ENCODE measurements at places on chromosomes 5 and 9.

GRCh38 chr5:120039111-120039510, 409.8 kb downstream of the FAM170A start:
- no peak for DNase-seq

GRCh38 chr5:136517755-136518154, 152.4 kb upstream of the TRPC7 start:
- DNase-seq: no peak

GRCh38 chr9:35515766-35516165, 25.9 kb downstream of the RUSC2 start:
- DNase-seq: no peak

- DNase-seq: peak; percentile 74
These were observed 807 bp upstream of the PLGRKT start for GRCh38 chr9:5438301-5439162.

- DNase-seq: no peak
These were observed 128.9 kb downstream of the LRRC70 start for GRCh38 chr5:62707563-62707962.

DNA sequence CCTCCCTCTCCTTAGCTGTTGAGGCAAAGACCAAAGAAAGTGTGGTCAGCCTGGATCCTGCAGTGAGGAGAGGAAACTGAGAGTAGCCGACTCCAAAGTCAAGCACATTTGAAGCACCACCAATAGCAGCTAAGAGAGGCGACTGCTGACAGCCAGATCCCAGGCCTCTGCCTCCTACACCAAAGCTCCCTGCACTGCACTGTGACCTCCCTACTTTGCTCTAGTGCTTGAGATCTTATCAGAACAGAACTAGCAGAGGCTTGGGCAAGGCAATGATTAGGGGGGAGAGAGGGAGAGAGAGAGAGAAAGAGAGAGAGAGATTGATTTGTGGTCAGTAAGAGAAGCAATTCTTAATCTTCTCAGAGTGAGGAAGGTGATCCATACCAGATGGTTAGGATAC, 216.3 kb downstream of the CDK5RAP2 start:
- DNase-seq: no peak

- no peak for DNase-seq
These were observed 5.9 kb downstream of the ABCA2 start for GRCh38 chr9:137021979-137022661.

DNA sequence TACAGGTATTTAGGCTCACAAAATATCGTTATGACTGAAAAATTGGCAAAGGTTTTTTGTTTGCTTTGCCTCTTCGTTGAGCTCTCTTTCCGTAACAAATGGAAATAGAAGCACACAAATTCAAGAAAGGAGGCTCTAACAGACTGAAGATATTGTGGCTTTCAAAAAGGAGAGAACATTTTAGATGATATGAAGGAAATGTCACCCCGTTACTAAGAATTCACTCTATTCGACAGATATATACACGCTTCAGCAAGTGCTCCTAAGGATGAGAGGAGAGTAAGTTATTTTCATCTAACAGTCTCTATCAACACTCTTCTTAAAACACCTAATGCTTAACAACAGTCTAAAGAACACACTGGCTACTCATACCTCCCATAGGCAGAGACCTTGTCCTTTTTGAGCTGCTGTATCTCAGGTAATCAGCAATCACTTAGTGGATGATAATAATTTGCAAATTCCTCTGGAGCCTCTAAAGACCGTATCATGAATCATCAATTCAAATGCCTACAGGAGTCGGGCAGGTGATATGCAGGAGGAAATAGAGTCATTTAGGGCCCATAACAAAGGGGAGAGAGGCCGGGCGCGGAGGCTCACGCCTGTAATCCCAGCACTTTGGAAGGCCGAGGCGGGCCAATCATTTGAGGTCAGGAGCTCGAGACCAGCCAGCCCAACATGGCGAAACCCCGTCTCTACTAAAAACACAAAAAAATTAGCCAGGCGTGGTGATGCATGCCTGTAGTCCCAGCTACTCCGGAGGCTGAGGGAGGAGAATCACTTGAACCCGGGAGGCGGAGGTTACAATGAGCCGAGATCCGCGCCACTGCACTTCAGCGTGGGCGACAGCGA, 1.4 kb upstream of the HSDL2 start:
- no peak for DNase-seq

DNA sequence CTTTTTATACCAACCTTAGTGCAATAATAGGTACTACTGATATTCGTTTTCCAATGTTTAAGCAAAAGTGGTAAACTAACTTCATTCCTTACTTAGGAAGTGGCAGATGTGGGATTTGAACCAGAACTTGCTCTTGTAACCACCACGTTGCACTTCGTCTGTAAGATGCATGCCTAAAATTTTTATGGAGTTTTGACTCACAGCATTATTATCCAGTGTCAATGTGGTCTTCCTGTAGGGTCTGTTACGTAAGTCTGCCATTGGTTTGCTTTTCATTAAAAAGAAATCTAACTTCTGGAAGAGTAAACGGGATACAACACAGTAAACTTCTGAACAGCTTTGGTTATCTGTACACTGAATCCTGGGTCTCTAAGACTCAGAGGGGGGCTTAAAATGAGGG, 521.0 kb upstream of the WWC1 start:
- no peak for DNase-seq

- no peak for DNase-seq
These were observed 890.0 kb upstream of the NUDT12 start for GRCh38 chr5:104452550-104452949.

DNA sequence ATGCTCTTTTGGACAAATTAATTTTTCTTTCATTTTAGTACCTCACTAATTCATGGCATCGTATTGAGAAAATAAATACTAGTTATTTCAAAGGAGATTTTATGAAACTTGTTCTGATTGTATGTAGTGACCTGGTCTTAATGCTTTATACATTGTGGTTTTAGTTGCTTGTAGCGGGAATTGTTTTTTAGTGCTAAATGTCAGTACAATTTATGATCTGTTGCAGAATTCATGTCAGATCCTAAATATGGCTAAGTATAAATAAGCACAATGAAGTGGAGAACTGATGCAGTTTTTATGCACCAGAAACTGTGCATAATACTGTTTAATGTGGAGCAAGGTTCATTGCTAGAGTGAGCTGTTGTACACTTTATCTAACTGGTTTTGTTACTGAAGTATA, 308.8 kb downstream of the PJA2 start:
- DNase-seq: no peak

DNA sequence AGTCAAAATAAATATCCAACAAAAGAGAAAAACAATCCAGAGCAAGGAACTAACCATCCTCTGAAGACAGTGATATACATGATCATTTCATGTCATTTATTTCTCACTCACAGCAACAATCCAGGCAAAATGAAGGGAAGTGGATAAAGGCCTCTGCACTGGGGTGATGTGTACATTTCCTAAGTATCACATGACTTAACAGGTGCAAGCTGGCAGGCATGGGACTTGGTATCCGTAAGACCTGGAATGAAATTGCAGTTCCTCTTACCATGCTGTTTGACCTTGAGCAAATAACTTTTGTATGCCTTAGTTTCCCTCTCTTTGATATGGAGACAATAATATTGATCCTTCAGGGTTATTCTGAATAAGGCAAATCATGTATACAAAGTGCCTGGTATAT, 77.6 kb downstream of the PRLR start:
- DNase-seq: no peak

DNA sequence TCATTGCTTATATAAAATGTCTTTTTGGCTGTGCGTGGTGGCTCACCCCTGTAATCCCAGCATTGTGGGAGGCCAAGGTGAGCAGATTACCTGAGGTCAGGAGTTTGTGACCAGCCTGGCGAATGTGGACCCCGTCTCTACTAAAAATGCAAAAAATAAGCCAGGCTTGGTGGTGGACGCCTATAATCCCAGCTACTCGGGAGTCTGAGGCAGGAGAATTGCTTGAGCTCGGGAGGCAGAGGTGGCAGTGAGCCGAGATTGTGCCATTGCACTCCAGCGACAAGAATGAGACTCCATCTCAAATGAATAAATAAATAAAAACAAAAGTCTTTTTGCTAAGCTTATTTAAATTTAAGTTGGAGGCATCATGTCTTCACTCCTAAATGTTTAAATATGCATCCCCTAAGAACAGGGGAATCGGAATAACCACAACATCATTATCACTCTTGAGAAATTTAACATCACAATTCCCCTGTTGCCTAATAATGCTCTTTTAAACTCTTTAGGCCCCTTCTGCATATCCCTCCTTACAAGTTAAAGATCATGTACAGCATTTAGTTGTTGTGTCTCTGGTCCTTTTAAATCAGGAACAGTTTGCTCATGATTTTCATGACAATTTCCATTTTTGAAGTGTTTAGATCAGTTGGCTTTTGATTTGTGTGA, 72.8 kb downstream of the ERBIN start:
- no peak for DNase-seq

- DNase-seq: no peak
These were observed 77.3 kb upstream of the RPS23 start for GRCh38 chr5:82355496-82355895.

DNA sequence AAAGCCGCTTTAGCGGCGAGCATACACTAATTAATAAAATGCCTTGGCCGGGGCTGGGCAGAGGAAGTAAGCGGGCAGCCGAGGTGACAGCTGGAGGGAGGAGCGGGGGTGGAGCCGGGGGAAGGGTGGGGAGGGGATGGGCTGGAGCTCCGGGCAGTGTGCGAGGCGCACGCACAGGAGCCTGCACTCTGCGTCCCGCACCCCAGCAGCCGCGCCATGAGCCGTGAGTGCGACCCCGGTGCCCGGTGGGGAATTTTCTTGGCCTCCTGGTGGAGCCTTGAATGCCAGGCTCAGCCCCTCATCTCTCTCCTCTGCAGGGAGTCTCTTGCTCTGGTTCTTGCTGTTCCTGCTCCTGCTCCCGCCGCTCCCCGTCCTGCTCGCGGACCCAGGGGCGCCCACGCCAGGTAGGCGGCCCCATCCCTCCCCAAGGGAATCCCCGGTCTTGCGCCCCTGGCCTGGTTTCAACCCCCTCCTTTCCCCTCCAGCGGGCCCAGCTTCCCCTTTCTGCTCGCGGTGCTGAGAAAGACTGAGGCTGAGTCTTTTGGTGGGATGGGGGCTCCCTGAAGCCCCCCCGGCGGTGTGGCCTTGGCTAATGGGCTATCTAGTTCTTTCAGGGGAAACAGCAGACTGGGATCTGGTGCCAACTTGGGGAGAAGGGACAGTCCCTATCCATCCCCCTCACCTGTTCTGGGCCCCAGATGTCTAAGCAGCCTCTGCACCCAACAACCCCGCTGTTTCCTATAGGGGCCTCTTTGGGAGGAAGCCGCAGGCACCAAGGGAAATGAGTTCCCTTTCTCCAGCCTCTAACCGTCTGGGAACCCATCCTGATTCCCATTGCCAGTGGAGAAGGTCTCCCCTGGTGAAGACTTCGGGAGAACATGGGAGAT, at the start of gene PTGS1:
TSS of gene PTGS1 (plus strand) at position 156 of the 887 bp plus-strand sequence. CDS start at position 217, 61 bp downstream.
- DNase-seq: no peak

- no peak for DNase-seq
These were observed 76.9 kb downstream of the RGS3 start for GRCh38 chr9:113540466-113540865.

DNA sequence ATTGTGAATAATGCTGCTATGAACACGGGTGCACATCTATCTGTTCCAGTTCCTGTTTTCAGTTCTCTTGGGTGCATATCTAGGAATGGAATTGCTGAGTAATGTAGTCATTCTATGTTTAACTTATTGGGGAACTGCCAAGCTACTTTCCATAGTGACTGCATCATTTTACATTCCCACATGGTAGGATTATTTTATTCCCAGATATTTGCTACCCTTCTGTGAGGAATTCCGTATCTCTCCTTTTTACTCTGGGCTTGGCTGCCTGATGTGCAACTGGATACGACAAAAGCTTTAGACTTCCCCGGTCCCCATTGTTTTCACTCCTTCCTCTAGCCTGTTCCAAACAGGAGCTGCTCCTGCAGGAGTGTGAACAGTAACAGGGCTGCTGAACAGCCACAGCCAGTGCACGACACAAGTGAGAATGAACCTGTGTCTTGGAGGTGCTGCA, 7.2 kb downstream of the TAS2R1 start:
- no peak for DNase-seq

- no peak for DNase-seq
These were observed 6.1 kb upstream of the RNF183 start for GRCh38 chr9:113309204-113309813.

DNA sequence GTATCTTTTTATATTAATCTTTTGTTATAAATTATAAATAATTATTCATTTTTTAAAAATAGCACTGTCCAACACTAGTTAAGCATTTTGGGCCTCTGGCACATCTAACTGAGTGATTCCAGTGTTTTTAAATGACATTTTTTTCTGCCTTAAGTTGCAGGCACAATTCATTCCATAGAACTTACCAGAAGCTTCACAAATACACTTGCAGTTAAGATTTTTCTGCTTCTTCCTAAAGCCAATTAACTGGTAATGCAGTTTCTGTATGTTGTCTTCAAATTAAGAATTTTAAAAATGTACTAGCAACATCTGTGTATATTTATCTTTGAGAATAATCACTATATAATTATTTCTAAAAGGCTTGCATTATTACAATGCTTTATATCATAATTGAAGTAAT, 11.2 kb upstream of the NFIB start:
- DNase-seq: no peak

GRCh38 chr5:84817953-84818352, 433.3 kb upstream of the EDIL3 start:
- DNase-seq: no peak

DNA sequence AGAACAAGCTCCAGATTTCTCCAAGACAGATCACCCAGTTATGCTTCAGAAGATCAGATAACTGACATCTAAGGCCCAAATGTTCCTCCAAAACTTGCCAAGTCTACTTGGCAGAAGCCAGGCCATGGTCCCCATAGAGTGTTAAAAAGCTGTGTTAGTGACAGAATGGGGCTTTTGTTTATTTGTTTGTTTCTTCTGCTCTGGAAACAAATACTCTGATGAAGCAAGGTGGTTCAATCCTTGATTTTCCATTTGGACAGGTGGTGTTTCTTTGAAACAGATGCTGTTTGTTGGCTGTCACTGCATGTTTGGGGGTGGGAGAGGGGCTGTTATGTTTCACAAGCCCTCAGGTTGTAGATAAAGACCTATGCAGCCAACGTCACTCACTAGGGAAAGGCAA, 264.0 kb downstream of the FAM114A2 start:
- DNase-seq: no peak

DNA sequence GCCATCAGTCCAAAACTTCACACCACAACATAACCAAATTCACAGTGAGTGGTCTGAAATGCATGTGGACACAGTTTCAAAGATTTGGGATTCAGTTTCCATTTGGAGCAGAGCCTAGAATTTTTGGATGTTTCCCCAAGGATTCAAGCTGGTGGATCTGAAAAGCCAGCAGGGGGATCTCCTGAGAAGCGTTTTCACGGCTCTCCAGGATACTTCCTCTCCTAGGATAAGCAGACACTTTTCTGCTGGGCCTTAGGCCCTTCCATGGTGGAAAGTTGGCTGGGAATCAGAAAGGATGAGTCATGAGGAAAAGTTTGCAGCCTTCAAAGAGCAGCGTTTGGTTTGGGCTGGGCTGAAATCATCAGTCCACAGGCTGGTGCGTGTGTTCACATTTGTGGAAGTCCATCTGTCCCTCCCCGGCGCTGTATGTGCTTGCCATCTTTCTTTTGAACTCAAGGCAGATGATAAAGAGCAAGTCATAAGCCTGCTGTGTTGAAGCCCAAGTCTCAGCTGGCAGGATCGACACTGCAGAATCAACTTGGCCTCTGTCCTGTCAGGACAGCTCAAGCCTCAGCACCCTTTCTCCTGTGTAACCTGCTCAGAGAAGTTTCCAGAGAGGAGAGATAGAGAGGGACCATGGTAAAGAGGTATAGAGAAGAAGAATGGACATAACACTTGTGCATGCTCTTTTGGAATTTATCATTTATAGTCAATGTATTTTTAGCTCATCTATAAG, 152.6 kb upstream of the MSX2 start:
- peak; percentile 57 for DNase-seq
